ENCODE measurements at places on chromosomes 3 and 15.

- DNase-seq = peak; percentile 87
These were observed 52.8 kb downstream of the PLXNA1 start for GRCh38 chr3:127035677-127036076.

GRCh38 chr15:38075466-38075865 is 141.0 kb downstream of the TMCO5A start:
- DNase-seq = no peak

DNA sequence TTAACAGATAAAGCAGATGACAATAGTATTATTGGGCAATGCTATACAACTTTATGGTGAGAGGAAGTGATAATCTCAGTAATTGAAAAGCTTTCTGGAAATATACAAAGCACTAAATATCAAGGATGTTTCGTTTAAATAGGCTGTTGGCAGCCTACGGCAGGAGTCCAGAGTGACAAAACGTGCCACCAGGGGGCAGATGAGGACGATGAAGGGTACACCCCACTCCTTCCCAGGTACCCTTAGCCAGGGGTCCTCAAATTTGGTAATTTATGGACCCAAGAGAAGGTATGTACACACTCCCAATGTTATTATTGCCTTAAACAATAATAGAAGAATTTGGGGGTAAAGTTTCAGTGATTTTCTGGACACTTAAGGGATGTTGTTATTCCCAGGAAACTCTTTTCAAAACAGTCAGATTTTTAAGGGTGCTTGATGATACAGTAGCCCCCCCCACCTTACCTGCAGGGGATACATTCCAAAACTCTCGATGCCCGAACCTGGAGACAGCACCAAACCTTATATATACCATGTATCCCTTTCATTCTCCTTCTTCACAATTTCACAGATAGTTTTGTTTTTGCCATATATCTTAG is 1.4 kb upstream of the MAGEL2 start:
- peak; percentile 9 for DNase-seq

GRCh38 chr3:50293079-50293801 is 1.0 kb upstream of the IFRD2 start:
- DNase-seq = no peak

DNA sequence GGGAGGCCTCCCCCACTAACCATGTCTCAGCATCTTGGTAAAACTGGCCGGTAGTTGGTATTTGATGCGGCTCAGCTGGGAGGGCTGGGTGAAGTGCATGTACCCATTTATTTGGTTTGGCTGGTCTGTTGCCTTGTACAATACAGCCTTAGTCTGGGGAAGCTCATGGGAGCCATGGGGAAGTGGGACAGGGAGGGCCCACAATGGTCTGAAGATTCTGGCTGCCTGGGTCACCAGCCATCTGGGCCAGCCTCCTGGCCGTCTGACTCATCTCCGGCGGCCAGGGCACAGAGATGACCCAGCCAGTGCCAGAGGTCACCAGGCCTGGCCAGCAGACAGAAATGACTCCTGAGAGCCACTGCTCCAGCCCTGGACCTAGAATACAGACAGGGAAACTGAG is 51.6 kb upstream of the SMAD6 start:
- DNase-seq = no peak

- DNase-seq = no peak
These were observed 23.6 kb downstream of the ZBTB38 start for GRCh38 chr3:141391991-141392316.

DNA sequence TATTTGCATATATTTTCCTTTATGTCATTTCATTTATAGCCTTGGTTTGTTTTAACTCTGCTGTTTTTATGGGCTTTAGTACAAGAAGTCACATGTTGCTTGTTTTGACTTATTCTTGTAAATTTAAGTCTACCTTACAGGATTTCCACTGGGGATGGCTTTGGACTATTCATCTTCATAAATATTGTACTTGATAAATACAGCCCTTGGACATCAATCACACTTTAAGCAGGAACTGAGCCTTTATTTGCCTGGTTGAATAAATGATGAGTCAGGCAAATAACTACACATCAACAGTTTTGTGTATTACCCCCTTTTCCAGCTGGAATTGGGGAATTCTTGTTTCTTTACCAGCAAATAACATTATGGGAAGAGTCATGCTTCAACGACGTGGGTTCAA is 286.0 kb downstream of the CNTN3 start:
- no peak for DNase-seq

DNA sequence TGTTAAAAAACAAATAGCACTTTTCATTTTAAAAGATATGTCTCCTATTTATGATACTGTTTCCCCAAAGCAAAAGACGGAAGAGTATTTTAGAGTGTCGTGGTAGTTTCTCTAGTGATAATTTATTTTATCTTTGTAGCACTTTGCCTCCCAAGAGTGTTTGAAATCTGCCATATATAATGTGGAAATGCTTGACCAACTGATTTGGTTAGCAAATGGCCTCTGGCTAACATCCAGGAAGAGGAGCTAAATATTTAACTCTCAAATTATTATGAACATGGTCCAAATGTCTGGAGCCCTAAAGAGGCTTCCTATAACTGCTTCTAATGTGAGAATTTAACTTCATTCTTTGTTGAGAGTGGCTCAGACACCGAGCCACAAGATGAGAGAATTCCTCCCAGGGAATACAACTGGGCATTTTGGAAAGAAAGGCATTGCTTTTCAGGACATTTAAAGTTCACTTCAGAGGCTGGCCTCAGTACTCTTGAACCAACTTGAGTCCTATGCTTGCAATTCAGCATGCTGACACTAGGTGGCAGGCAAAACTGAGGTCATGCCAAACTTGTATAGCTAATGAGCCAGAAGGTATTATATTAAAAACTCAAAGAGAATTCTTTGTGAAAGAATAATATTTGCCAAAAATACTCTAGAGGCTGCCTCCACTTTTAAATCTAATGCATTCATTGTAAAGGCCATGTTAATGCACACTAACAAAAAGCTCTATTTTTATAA is 104.5 kb downstream of the RARB start:
- no peak for DNase-seq

- no peak for DNase-seq
These were observed 28.6 kb upstream of the TGFBR2 start for GRCh38 chr3:30577788-30578187.

DNA sequence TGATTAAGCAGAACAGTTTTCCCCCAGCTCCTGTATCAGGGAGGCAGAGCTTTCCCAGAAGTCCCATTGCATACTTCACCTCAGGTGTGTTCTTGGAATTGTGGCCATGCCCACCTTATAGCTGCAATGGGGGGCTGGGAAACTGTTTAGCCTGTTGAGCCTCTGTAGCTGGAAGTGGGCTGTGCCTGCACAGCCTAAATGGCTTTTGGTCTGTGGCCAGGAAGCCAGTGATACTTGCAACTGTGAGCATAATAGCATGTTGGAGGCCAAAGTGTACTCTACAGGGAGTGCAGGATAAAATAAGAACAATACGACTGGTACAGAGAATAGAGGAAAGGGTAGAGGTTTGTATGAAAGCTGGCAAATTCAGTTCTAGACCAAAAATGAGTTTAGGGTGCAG is 248.5 kb downstream of the PTPRG start:
- no peak for DNase-seq
